ENCODE measurements at places on chromosomes 6 and 20. TPM values are rescaled to one million over a fixed set of nuclear protein-coding genes. Genes with fewer than 3 reads are reported as not detected.

The MCUR1 gene
- 17.3 TPM for polyA plus RNA-seq

GRCh38 chr6:93238632-93239031 is 180.7 kb downstream of the EPHA7 start:
- DNase-seq: no peak

GRCh38 chr6:141667580-141668309 is 465.0 kb upstream of the GJE1 start:
- no peak for DNase-seq

DNA sequence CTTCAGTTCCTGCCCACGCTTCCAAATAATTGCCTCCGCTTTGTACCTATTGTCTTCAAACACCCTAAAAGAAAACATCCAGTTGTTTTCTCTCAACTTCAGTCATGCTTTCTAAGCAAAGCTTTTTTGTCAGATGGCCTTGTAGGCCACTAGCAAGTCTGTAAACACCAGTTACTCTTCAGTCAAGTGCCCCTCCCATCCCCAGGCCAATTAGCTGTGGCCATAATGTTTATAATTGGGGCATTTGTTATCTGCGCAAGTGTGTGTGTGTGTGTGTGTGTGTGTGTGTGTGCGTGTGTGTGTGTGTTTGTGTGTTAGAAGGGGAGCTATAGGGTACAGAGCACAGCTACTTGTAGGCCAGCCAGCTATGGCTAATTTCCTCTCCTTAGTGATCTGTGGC is 272.4 kb upstream of the MARCKS start:
- no peak for DNase-seq

GRCh38 chr6:85676086-85676729 is 33.5 kb upstream of the SYNCRIP start:
- no peak for DNase-seq

GRCh38 chr6:122997541-122998150 is 1.6 kb downstream of the CLVS2 start:
- DNase-seq: no peak

DNA sequence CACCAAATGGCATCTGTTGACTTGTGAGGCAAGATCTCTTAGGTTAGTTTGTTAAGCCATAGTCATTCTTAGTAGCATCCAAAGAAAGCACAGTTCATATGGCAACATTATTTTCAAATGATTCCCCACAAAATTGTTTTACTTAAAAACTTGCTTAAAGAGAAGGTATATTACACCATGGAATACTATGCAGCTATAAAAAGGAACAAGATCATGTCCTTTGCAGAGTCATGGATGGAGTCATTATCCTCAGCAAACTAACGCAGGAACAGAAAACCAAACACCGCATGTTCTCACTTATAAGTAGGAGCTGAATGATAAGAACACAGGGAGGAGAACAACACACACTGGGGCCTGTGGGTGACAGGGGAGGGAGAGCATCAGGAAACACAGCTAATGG is 10.9 kb upstream of the DSE start:
- no peak for DNase-seq

GRCh38 chr6:38847497-38847896 is 132.4 kb downstream of the DNAH8 start:
- DNase-seq: no peak

GRCh38 chr20:51439160-51439689 is 103.3 kb downstream of the NFATC2 start:
- no peak for DNase-seq

Data from liver (tissue), 10 donors.